ENCODE measurements at places on chromosomes 3 and 15. TPM values are rescaled to one million over a fixed set of nuclear protein-coding genes. Genes with fewer than 3 reads are reported as not detected.

Gene FBXW12
- total RNA-seq = 0.44 TPM

DNA sequence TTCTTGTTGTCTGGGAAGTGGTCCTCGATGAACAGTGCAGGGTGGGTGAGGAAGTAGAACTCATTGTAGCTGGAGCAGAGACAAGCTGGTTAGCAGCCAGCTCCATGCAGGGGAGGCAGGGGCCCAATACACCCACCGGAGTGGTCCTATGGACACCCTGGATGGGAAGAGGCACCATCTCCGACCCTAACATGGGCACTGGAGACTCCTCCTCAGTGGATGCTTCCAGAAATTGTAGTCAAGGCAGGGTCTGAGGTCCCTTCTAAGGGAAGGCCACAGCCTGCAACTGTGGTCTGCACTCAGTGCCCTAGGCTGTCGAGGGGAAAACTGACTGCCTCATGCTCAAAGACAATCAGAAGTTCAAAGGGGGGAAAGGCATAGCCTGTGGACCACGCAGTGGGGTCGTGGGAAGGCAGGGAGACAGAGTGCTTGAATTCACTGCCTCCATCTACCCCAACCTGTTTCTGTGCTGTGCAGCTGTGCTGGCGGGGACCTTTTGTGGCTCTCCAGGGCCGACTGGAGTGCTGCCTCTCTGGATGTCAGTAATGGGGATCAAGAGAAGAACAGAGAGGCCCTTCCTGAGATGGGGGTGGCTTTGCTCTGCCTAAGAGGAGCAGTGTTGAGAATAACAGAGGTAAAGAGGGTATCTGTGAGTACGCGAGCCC, 41.9 kb downstream of the KY start:
- H3K36me3 ChIP-seq = no peaks in the 10 kb centered on the region
- H3K4me1 ChIP-seq = peaks cover 6% of the 10 kb centered on the region
- H3K4me3 ChIP-seq = no peak overlapping the region
- H3K27me3 ChIP-seq = no peaks in the 10 kb centered on the region
- no peak for DNase-seq
- peak overlapping the region; percentile 64 for H3K27ac ChIP-seq

Gene ATP2B2
- total RNA-seq = 0.23 TPM

Gene RARRES1
- 2.5 TPM for total RNA-seq

Gene RLBP1
- 6.3 TPM for total RNA-seq

DNA sequence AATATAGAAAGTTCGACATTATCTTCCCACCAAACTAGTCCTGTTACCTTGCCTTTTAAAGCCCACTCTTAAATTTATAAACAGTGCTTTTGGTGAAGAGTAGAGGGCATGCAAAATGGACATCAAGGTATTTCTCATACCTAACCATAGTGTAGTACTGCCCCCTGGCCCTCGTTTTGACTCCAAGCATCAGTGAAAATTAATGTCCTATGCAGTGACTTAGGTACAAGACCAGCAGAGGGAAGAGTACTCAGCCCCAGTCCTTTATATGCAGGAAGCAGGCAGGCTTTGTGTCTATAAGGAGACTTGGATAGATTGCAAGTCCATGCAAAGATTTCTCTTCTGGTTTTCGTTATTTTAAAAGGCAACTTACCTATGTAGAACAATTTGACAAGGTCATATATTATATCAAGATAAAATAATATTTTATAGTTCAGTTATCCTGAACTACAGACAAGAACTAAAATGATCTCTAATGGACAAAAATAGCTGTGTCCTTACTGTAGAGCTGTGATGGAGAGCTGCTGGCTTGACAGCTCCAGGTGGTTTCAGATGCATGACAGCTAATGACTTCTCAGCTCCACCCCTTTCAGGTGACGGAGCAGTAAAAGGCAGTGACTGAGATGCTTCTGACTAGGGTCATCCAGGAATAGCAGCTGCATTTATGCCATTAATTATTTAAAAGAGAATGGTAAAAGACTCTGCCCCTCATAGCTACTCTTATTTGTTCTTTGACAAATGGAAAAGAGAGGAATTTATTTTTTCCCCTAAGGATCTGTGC, 646.1 kb downstream of the SQOR start:
- H3K4me3 ChIP-seq = no peak overlapping the region
- no peaks in the 10 kb centered on the region for H3K36me3 ChIP-seq
- H3K27me3 ChIP-seq = peaks cover 10% of the 10 kb centered on the region
- no peaks in the 10 kb centered on the region for H3K4me1 ChIP-seq
- DNase-seq = no peak

GRCh38 chr3:194561306-194561974, 71.8 kb downstream of the TMEM44 start:
- DNase-seq = no peak
- H3K4me1 ChIP-seq = peaks cover 6% of the 10 kb centered on the region
- H3K36me3 ChIP-seq = no peaks in the 10 kb centered on the region
- H3K27me3 ChIP-seq = no peaks in the 10 kb centered on the region

Gene ZDHHC23
- total RNA-seq = 0.28 TPM

Gene KNG1
- not detected for total RNA-seq

DNA sequence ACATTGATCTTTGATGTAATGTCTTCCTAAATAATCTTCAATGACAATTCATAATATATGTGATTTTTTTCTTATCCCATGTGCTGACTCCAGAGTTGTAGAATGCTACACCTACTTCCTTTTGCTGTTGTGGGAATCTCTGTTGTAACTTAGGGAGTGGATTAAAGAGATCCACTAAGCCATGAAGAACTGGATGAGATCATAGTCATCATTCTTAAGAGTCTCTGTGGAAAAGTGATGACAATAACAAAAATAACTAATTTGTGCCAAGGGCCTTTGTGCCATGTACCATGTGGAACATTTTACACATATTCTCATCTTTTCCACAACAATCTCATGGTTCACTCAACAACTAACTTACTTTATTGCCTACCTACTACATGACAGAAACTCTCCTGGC, 162.9 kb upstream of the PDZRN3 start:
- no peak overlapping the region for H3K4me3 ChIP-seq
- H3K36me3 ChIP-seq = no peaks in the 10 kb centered on the region
- peaks cover 21% of the 10 kb centered on the region for H3K4me1 ChIP-seq
- H3K27ac ChIP-seq = no peak overlapping the region

Gene PKM
- 917 TPM for total RNA-seq

DNA sequence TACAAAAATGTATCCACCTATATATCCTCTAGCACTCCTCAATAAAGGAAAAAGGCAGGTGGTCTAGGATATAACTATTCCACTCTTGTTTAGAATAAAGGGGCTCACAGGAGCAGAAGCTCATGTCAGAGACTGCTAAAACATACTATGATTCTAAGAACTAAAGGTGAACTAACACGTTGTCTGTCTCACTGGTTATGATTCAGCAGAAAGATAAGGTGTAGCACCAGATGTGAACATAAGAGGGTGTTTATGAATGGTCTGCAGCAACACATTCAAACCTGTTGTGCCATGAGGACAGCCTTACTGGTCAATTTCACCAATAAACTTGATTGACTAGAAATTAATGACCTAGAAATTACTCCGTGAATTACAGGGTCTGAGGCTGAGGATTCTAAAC, 4.6 kb downstream of the PEX11A start:
- H3K27ac ChIP-seq = no peak overlapping the region
- H3K4me1 ChIP-seq = peaks cover 18% of the 10 kb centered on the region
- no peak for DNase-seq

Gene UBAP1L
- total RNA-seq = 4.5 TPM

Gene FBXO40
- not detected for total RNA-seq

Gene CDCP1
- total RNA-seq = not detected

- H3K27me3 ChIP-seq = no peaks in the 10 kb centered on the region
- no peaks in the 10 kb centered on the region for H3K36me3 ChIP-seq
- no peak for DNase-seq
- no peaks in the 10 kb centered on the region for H3K4me1 ChIP-seq
- H3K27ac ChIP-seq = no peak overlapping the region
Observed at GRCh38 chr3:151918253-151919029, 45.0 kb downstream of the SUCNR1 start.

DNA sequence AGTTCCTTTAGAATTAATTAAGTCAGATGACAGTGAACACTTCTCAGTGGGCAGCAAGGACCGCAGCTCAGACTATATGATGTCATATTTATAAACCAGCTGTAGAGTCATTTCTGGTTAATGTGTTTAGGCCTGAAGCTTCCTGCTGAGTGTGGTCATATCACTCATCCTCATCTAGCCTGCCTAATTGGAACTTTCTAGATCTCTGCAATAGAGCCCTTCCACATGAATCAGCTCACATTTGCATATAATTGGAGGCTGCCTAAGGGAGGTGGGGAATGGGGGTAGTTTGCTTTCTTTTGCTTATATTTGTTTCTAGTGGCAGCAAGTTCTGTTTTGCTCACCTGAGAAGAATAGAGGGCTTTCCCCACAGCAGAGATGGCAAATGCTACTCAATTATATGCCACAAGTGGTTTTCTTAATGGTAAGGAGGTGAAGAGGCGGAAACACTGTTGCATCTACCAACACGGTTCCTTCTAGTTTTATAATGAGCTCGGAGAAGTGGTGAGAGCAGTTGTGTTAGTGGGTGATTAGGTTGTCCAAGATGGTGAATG, 148.1 kb downstream of the KLHL25 start:
- peaks cover 20% of the 10 kb centered on the region for H3K36me3 ChIP-seq
- no peak for DNase-seq
- no peak overlapping the region for H3K4me3 ChIP-seq
- H3K4me1 ChIP-seq = peaks cover 30% of the 10 kb centered on the region
- no peaks in the 10 kb centered on the region for H3K27me3 ChIP-seq

GRCh38 chr15:40379853-40380252, 2.7 kb upstream of the KNSTRN start:
- H3K4me3 ChIP-seq = no peak overlapping the region
- H3K27me3 ChIP-seq = no peaks in the 10 kb centered on the region
- no peak for DNase-seq
- H3K36me3 ChIP-seq = peaks cover 2% of the 10 kb centered on the region
- no peak overlapping the region for H3K27ac ChIP-seq

GRCh38 chr3:191094057-191094845, 104.8 kb upstream of the OSTN start:
- no peaks in the 10 kb centered on the region for H3K4me1 ChIP-seq
- H3K4me3 ChIP-seq = no peak overlapping the region
- no peaks in the 10 kb centered on the region for H3K36me3 ChIP-seq

DNA sequence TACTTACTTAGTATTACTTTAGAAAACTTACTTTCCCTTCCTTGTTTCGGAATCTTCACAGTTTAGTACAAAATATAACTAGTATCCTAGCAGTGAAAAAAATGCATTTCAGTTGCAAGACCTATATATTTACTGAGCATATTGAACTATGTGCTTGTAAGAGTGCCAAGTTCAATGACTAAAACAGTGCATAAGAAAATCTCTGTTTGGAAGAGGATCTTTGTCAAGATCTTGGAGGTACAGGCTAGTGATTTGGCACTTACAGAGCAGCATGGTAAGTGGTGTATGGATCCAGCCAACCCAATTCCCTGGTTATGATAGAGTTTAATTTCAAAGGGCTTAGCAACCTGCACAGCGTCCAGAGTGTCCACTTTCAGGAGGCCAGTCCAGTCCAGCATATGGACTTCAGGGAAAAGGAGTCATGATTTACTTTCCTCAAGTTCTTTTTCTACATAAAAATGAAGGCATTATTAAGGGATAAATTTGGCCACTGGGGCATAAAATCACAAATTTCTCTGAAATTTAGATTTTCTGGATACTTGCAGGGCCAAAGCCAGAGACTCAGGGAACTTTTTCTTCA, 625.8 kb upstream of the BCHE start:
- H3K4me1 ChIP-seq = no peaks in the 10 kb centered on the region
- H3K36me3 ChIP-seq = no peaks in the 10 kb centered on the region

Gene SHC4
- total RNA-seq = 4.9 TPM

DNA sequence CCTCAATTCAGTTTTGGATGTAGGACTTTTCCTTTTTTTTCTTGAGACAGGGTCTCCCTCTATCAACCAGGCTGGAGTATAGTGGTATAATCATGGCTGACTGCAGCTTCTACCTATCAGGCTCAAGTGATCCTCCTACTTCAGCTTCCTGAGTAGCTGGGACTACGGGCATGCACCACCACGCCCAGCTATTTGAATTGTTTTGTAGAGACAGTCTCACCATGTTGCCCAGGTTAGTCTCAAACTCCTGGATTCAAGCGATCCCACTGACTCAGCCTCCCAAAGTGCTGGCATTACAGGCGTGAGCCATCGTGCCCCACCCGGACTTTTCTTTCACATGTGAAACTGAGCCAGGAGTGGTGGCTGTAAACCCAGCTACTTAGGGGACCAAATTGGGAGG, 3.5 kb downstream of the RNU5B-1 start:
- no peak overlapping the region for H3K27ac ChIP-seq
- no peak overlapping the region for H3K4me3 ChIP-seq
- H3K36me3 ChIP-seq = no peaks in the 10 kb centered on the region
- peaks cover 41% of the 10 kb centered on the region for H3K4me1 ChIP-seq

Gene GOLGA8G
- not detected for total RNA-seq

DNA sequence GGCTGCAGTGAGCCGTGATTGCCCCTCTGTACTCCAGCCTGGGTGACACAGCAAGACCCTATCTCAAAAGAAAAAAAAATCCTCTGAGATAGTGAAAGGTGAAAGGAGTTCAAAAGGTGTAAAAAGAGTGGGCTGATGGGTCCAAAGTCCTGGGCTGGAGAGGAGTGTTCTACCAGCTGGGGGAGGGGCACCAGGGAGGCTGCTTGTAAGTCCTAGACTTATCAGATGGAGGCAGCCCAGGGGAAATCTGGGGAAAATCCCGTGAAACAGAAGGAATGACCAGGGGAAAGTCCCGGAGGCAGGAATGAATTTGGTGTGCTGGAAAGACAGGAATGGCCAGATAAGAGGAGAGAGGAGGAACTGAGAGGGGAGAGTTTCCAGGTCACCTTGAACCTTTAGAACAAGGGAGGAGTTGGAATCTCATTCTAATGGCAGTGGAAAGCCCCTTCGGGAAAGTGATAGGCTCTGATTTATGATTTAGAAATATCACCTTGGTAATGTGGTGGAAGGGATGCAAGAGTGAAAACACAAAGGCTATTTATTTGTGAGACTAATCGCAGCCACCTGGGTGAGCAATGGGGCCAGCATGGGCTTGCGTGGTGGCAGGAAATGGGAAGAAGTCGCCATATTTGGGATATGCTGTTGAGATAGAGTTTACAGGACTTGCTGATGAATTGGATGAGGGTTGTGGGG, 23.4 kb upstream of the PPP4R2 start:
- peak overlapping the region; percentile 44 for H3K27ac ChIP-seq
- H3K4me1 ChIP-seq = no peaks in the 10 kb centered on the region

DNA sequence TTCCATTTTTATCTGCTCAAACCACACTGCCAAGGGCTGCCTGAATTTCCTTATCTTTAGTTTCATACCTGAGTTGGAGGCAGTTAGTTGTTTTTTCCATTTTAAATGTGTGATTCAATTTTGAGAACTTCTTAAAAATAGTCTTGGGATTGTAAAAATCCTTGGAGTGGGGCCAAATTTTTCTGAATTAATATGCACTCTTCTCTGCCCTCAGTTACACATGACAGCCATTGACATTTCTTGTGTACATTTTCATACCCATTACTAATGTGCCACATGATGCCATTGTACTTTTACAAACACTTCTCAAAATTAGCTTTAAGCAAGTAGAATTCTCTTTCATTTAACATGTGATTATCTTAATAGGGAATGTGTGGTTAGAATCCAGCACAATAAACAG, 141.7 kb downstream of the C3orf38 start:
- peaks cover 2% of the 10 kb centered on the region for H3K36me3 ChIP-seq
- no peak overlapping the region for H3K4me3 ChIP-seq
- H3K27me3 ChIP-seq = no peaks in the 10 kb centered on the region
- H3K4me1 ChIP-seq = no peaks in the 10 kb centered on the region
- no peak overlapping the region for H3K27ac ChIP-seq
- DNase-seq = no peak
